KBM-7 (cell line): ENCODE measurements at places on chromosomes 16 and 17.

- DNase-seq = no peak
These were observed 27.2 kb downstream of the ARHGAP27 start for GRCh38 chr17:45405250-45406086.

DNA sequence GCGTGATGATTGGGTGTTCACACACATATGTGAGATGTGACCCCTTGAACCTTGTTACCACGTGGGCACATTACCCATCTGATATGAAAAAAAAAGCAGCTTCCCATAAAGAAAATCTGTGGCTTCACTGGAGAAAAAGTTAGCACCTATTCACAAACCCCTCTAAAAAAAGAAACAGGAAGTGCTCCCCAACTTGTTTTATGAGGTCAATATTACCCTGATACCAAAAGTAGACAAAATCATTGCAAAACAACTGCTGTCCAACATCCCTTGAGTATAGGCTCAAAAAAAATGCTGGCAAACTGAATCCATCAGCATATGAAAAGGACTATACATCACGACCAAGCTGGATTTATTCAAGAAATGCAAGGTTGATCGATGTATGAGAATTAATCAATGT is 99.7 kb upstream of the RBL2 start:
- no peak for DNase-seq

DNA sequence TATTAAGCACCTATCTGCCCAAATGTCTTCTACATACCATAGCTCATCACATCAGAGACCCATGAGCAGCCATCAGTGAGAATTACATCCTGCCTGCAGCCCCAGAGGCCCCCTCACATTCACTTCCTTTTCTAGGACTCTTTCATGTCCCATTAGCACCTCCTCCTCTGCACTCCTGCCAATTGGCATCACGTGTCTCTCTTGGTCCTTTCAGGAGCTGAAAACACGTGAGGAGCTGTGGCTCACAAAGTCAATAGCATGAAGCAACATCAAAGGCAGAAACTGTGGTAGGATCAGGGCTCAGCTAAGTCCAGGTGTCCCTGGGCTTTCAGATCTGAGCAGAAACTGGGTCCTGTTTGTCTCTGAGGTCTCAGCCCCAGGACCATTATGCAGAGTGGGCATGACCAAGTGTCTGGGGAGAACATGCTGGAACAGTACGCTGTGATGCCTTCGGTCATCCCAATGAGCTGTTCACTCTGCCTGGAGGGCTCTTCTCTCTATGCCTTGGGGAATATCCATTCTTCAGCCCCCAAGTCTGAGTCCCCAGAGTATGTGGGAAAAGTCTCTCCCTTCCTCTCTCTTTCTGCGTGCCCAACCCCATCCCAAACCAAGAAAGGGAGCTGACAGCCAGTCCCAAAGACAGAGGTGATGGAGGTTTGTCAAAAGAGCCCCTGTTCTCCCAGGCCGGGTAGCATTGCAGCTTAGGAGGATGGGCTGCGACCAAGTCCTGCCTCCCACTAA is 457.0 kb upstream of the CDH5 start:
- DNase-seq = no peak

DNA sequence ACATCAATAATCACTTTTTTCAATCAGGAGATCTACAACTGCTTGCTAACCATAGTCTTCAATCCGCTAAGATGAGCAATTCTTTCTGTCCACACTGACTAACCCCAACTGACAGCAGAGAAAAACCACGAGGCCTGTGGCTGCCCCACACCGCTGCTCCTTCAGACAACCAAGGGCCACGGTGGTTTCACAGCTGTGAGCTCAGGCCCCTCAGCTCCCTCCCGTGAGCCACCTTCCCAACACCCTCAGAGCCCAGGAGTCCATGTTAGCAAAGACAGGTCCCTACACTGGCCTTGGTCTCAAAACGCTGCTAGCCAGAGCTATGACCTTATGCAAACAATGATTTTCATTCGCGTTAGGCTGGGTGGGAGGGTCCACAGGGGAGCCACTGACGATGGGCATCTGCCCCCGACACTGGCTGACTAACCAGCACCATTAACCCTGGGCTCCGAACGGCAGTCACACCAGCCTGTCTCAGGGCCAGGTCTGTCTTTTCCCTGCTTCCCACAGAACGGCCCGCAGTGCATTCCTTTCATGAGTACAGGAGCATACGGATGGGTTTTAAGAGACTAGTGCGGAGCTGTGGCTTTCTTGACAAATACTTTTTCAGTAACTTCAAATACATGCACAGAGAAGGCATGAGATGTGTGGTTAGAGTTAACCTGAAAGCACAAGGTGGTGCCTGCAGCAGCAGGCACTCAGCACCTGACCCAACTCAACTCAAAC is 67.3 kb downstream of the ANKRD11 start:
- no peak for DNase-seq

DNA sequence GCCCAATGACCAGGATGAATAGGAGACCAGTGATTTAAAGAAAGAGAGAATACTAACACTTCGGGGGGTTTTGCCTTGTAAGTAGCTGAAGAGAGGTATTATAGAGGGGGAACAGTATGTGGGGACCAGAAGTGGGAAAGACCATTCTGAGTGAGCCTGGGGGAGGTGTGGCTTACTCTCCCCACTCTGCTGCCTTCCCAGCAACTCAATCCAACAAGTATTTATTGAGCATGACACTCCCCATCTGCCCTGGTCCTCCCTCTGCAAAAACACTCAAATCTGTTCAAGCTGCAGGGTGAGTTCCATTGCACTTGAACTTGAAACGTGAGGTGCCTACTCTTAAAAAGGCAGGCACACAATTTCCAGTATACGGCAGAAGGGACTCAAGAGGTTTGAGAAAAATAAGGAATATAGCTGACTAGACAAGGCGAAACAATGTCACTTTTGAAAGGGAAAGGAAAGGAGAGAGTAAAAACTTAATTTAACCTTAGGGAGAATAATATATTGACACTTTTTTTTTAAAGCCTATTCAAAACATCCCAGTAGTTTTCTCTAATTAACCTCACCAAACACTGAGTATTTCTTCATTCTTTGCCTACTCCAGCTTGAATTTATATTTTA is 8.2 kb downstream of the FAM117A start:
- DNase-seq = no peak

DNA sequence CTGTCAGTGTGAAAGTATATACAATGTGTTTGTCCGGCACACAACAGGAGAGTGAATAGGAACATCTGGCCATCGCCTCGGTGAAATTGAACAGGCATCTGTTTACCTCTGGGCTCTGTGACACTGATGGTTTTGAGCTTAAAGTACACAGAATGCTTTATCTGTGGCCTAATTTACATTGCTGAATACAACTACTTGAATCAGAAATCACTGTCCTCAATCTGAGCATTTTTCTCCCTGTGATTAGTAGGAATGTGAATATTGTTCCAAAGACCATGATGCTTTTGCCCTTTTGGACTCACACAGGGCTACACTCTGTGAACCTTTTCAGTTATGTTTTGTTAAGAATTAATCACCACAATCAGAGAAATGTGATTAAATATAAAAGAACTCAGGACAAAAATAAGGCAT is 323.0 kb upstream of the TBX2 start:
- DNase-seq = no peak

DNA sequence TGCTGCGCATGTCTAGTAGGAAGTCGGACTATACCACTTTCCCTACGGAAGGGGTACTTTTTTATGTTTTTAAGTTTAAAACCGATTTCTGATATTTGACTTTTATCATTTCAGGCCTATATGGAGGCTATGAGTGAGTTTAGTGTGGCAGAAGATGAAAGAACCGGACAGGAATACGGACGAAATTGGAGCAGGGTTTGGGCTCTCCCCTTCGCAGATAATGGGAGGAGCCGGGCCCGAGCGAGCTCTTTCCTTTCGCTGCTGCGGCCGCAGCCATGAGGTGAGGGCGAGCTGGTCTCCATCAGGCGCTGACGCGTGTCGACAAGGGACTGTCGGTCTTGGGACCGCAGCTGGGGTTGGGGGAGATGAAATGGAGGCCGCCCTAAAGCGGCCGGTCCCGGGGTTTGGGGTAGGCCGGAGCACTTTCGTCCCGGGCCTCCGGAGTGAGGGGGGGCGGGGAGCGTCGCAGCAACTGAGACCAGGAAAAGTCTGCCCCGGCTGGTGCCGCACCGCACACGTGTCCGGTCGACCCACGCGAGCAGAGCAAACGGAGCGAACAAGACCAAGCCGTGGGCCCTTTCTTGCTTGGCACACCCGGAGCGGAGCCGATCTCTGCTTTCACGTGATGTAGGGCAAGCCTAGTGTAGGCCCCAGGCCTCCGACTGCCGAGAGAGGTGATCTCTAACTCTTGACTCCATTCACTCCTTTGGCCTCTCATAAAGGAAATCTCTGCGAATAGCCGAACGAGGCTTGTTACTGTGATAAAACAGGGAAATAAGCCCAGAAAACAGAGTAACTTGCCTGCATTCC is at the start of gene RPL19:
Gene RPL19, plus strand, starts transcription at position 214 of the 810 bp plus-strand sequence. Its CDS starts 62 bp downstream, at position 276.
- no peak for DNase-seq

- DNase-seq = peak; percentile 93
These were observed 54.6 kb downstream of the USP10 start for GRCh38 chr16:84754353-84754856.

DNA sequence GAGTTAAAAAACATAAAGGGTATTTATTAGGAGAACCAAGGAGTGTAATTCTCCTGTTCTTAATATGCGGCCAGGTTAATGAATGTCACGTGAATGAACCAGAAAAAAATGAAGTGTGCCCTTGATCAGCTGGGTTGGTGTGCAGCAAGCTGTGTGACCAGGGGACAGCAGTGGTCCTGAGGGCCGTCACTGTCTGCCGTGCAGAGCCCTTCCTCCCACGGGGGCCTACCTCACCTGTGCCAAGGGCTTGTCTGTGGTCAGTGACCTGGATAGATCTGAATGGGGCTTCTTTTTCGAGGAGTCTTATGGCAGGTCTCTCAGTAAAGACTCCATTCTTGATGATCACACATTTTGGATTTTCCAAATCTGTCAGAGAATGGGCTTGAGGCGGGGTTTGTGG is 17.7 kb upstream of the STH start:
- no peak for DNase-seq

DNA sequence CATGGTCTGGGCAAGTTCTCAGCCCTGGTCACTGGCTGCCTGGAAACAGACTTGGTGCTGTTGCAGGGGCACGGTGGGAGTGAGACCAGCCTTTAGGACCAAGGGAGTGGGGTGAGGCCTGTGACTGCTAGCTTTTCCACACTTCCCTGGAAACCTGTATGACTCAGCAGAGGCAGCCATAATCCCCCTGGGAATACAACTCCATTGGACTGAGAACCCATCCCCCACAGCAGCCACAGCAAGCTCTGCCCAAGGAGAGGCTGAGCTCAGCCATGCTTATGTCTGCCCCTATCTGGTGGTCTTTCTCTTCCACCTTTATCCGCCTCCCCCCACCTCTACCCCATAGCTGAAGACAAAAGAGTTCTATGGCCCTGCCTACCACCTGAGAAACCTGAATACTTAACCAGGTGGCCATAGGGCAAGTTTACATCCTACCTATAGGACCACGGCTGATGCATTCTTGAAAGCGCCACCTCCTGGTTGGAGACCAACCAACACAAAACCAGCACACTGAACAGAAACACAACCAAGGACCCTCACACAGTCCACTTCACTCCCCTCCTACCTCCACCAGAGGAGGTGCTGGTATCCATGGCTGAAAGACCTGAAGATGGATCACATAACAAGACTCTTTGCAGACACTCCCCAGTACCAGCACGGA is 816.2 kb upstream of the SOX9 start:
- DNase-seq = no peak

GRCh38 chr16:82761858-82762257 is 135.1 kb downstream of the CDH13 start:
- DNase-seq = no peak

GRCh38 chr16:78050734-78051400 is 28.5 kb downstream of the CLEC3A start:
- DNase-seq = no peak

DNA sequence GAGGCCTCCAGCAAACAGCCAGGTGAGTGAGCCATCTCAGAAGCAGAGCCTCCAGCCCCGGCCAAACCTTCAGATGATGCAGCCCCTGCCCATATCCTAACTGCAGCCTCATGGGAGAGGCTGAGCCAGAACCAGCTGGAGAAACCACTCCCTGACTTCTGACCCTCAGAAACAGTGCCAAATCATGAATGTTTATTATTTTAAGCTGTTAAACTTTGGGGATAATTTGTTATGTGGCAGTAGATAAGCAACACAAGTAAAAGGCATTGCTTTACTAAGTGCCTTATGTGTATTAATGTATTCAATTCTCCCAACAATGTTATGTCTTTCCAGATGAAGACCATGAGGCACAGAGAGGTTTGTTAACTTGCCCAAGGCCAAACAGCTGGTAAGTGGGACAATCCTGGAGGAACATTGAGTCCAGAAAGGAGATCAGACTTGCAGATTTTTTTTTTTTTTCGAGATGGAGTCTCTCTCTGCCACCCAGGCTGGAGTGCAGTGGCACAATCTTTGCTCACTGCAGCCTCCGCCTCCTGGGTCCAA is 59.6 kb downstream of the SOCS1 start:
- DNase-seq = no peak

DNA sequence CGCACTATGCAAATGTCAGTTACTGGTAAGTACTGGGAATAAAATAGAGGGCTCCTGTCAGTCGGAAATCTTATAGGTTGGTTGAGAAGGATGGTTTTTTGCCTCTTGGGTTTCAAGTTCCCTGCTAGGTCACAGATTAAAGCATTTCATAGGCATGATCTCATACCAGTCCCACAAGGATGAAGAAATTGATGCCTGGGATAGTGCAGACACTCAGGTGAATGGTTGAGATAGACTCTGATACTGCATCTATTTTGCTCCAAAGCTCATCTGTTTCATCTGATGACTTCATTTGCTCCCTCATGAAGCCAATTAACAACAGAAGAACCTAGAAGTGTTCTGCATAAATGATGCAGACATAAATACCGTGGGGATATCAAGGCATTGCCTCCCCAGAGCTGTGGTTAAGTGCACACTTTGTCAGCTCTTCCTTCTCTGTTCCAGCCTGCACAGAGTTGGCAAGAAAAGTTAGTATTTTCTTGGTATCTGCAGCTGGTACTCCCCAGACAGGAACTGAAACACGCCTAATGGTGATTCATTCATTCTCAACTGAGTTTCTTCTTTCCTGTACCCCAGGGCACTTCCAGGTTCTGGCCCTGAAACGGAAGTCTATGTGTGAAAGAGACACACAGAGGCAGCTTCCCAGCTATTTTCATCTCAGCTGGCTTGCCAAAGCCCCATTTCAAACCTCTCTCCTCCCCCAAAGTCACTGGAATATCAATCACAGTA is 418.3 kb upstream of the SALL1 start:
- DNase-seq = no peak

DNA sequence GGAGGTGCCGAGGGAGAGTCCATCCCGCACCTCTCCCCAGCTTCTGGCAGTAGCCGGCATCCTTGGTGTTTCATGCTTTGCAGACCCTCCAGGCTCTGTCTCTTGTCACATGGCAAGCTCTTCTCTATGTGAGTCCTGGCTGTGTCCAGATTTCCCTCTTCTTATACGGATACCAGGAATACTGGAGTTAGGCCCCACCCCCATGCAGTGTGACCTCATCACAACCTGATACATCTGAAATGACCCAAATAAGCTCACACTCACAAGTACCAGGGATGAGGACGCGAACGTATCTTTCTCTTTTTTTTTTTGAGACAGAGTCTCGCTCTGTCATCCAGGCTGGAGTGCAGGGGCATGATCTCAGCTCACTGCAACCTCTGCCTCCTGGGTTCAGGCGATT is 23.3 kb downstream of the TRAP1 start:
- no peak for DNase-seq

GRCh38 chr17:19302791-19303331 is 59.7 kb downstream of the B9D1 start:
- DNase-seq = peak; percentile 60
